ENCODE measurements at places on chromosomes 16 and 17.

GRCh38 chr16:3087243-3088235 lies 11.6 kb downstream of the ZSCAN10 start:
- DNase-seq, result no peak

DNA sequence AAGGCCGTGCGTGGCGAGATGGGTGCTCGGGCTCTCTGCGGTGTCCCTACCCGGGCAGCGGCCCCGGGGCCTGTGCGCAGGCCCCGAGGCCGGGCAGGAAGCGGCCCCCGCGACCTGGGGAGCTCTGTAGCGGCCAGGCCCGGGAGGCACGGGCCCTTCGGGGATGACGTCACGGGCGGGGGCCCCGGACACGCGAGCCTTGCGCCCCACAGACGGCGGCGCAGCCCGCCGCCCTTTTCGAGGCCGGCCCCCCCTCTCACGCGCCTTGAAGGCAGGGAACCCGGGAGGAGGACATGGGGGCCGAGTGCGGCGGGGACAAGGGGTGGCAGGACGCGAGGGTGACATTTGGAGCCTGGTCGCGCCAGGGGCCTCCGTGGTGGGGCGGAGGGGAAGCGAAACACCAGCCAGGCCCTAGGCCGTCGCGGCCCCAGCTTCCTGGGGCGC lies 1.1 kb downstream of the RAI1 start:
- DNase-seq, result peak; percentile 43

- peak; percentile 99 for DNase-seq
Observed at GRCh38 chr17:57875290-57876022, 25.6 kb upstream of the MRPS23 start.

GRCh38 chr17:64492481-64493109 lies 4.3 kb downstream of the POLG2 start:
- DNase-seq, result no peak

DNA sequence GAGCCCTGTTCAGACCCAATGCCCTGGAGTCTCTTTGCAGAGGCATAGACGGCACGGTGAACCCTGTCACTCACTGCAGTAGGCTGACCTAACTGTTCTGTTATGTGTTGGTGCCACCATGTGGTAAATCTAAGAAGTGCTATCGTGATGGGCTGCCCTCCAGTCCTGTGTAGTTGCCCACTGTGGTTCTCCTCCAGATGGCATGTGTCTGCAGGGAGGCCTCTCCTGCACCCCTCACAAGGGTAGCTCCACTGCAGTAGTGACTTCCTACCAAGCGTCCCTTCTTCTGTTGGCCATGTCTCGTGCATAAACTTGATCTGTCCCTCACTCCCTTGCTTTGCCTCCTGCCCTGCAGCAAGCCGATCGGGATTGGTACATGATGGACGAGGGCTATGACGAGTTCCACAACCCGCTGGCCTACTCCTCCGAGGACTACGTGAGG lies 5.8 kb downstream of the DHX38 start:
- DNase-seq, result peak; percentile 46

- DNase-seq, result no peak
Observed at GRCh38 chr16:84947022-84947421, 64.3 kb downstream of the ZDHHC7 start.

DNA sequence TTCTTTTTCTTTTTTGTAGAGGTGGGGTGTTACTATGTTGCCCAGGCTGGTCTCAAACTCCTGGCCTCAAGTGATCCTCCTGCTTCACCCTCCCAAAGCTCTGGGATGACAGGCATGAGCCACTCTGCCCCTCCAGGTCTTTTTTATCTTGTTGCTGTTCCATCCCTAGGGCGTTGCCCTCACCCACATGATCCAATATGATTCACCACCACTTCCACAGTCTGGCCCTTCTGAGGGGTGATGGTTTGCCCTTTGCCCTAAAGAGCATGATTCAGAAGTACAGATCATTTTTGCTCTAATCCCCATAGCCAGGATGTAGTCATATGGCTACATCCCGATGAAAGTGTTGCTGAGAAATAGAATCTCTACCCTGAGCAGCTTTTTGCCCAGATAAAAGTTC lies 18.8 kb downstream of the STX4 start:
- peak; percentile 90 for DNase-seq

DNA sequence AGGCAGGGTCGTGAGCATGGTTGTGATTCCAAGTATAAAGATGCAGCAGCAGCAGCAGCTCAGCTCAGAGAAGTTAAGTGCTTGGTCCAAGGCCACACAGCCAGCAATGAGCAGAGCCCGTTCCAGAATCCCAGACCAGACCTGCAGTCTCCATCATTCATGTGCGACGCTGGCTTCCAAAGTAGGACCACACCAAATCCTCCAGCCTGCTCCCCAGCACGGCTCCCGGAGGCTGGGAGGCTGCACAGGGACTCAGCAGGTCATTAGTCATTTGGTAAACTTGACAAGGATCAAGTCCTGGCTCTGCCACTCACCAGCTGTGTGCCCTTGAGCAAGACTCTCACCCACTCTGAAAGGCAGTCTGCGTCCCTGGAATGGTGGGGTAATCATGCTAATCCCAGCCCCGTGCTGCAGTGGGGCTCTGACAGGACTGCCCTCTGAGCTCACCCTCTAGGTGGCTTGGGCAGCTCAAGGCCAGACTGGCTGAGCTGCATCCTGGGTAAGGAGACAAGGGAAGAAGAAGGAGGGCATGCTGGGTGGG lies 95.1 kb upstream of the TMEM132E start:
- DNase-seq, result no peak

DNA sequence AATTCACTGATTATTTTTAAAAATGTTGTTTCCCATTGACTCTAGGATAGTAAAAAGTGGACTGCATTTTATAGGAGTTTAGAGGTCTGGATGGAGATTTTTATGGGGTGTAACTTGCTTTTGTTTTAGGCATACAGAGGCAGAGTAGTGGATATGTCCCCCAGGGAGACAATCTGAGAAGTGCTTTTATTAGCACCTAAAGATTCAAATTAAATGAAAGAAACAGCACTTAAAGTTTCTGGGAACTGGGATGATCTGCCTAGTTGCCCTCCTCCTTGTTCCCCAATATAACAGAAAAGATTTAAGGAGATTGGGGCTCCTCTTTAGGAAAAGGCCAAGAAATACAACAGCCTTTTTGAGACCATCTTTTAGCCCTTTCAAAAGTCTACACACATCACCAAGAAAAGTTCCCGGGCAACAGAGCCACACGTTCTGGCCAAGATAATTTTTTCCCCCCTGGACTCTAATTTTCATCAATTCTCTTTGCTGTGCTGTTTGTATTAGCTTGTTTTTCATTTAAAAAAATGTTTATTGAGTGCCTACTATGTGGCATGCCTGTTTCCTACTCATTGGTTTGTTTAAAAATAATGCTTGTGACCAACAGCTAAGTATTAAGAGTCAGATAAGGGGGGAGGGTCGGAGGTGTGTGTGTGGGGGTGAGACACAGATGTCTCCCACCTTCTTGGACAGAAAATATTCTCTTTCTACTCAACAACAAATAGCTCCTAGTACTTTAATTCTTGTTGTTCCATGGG lies 2.5 kb upstream of the IGF2BP1 start:
- DNase-seq, result no peak

- DNase-seq, result peak; percentile 42
Observed at GRCh38 chr16:48231727-48232492, 12.2 kb upstream of the LONP2 start.

GRCh38 chr16:52597772-52598483 lies 51.0 kb upstream of the TOX3 start:
- no peak for DNase-seq

DNA sequence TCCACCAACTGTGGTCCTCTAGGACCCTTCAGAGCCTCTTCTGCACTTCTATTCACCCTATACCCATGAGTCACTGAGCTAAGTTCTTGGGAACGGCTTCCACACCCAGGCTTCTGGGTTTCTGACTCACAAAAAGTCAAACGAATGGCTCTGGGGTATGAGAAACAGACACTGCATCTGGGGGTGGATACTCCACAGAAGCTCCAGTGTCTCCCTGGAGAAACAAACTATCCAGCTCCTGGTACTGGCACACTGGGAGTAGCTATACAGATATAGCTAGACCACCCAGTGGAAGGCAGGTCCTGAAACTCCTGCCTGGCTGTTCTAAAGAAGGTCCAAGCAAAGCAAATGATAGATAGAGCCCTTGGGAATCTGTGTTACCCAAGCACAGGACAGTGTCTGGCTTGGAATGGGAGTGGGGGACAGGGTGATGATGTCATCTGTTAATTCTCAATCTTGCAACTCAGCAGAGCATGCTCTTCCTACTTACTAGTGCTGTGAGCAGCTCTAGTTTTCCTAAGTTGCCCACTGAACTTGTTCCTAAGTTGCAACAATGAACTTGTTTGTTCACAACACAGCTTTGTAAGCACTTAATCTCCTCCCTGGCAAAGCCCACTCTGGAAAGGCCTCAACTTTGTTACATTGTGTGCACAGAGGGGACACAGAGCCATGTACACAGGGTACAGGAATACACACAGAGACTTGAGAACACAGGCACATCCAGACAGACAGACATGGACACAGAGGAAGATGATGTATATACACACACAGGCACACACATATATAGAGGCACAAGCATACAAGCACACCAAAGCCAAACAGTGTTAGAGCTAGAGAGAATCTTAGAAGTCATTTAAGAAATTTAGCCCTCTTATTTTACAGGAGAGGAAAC lies 6.7 kb downstream of the MMP28 start:
- DNase-seq, result peak; percentile 90

- no peak for DNase-seq
Observed at GRCh38 chr17:48148029-48148770, 40.6 kb downstream of the SNX11 start.

GRCh38 chr16:81149614-81150013 lies 53.4 kb upstream of the GCSH start:
- DNase-seq, result no peak

DNA sequence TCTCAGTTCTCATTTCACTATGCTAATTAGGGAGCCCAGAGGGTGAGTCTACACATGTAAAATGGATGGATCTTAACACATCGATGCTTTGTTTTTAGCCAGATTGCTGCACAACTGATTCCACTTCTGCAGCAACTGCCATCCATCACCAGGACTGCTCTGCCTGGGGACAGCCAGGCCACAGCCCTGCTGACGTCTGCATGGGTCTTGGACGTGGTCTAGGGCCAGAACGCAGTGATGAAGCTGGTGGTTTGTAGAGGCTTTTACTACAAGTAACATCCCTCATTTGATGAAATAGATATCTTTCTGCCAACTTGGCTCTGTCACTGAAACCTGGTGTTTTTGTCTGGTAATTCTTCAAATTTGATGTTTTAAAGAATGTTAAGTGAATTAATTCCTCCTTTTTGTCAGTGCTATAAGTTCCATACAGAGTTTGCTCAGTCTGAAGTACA lies 50.6 kb downstream of the MARCHF10 start:
- DNase-seq, result no peak

- peak; percentile 99 for DNase-seq
Observed at GRCh38 chr16:70691223-70692129, 5.6 kb upstream of the MTSS2 start.

- no peak for DNase-seq
Observed at GRCh38 chr16:19098173-19098572, 15.6 kb upstream of the ITPRIPL2 start.

GRCh38 chr17:56172517-56172982 lies 19.3 kb downstream of the ANKFN1 start:
- DNase-seq, result no peak

- DNase-seq, result no peak
Observed at GRCh38 chr16:4898811-4899473, 38.0 kb downstream of the PPL start.

Measured in fibroblast of skin of scalp (primary cell).